Cardiac muscle cell (in vitro differentiated cells and primary cell): ENCODE measurements at places on chromosomes 4 and X.

GRCh38 chr4:150218447-150218846 is 140.2 kb downstream of the DCLK2 start:
- no peak for DNase-seq

- peak; percentile 21 for DNase-seq
These were observed 239.9 kb downstream of the NKX6-1 start for GRCh38 chr4:84258905-84259830.

DNA sequence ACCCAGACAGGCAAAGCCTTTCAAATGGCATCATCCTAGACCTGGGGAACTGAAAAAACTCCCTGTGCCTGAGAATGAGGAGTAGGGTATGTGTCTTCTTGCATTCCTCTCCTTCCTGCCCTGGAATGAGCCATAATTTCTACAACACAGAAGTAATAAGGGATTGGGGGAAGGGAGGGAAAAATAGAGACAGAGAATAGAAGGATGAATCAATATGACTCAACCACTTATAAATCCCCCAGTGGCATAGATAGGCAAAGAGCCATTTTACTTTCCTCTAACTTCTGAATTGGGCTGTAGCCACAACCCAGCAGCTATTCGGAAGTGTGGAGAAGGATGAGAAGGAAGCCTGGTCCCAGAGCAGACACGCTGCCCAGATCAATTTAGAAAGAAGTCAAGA is 99.9 kb downstream of the NHS start:
- DNase-seq, result peak; percentile 50

DNA sequence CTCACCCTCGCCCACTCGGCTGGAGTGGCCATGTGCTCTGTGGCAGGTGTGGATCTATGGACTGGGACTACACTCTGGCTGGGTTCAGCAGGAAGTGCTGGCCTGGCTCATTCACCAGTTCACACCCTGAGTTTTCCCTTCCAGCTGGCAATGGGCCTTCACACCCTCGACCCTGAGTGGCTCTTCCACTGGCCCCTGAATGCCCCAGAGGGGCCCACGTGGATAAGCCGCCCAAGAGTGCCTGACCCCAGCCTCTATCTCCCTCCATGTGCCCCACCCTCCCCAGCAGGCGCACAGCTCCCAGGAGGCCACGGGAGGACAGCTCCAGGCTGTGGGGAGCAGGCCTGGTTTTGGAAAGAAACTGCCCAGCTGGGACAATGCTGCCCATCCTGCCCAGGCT is 234.1 kb downstream of the AFAP1 start:
- no peak for DNase-seq

- peak; percentile 23 for DNase-seq
These were observed 137.8 kb downstream of the FBXW7 start for GRCh38 chr4:152398060-152398459.

GRCh38 chrX:114591121-114591520 is 7.2 kb downstream of the HTR2C start:
- DNase-seq, result no peak

DNA sequence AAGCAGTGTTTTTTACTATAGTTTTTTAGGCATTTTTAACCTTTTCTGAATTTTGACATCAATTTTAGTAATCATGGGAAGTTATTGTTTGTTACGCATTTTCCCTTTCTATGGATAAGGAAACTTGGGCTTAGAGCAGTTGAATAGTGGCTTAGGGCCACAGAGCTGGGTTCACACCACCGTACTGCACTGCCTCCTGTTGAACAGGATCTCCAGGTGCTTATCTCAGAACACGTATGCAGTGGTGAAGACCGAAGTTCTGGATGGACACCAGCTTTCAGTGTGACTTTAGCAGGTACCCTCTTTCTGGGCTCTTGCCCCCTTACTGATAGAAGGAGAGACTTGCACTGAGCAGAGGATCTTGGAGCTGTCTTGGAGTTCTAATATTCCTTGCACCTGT is 137.6 kb downstream of the PTTG2 start:
- DNase-seq, result no peak

DNA sequence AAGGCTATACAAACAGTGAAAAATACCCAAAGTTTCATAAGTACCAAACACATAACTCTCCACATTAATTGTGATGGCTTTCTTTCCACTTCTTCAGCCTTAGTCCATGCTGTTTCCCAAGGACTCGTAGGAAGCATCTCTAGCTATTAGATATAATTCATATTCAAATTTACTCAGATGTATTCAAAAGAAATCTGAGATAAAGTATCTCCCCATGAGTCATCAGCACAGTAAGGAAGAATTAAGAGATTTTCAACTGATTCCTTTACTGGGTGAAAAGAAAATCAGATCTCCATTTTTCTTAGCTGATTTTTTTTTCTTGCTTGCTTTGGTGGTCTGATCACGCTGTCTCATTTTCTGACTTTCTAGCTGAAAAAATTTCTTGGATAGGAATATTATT is 71.7 kb downstream of the MID1 start:
- no peak for DNase-seq

DNA sequence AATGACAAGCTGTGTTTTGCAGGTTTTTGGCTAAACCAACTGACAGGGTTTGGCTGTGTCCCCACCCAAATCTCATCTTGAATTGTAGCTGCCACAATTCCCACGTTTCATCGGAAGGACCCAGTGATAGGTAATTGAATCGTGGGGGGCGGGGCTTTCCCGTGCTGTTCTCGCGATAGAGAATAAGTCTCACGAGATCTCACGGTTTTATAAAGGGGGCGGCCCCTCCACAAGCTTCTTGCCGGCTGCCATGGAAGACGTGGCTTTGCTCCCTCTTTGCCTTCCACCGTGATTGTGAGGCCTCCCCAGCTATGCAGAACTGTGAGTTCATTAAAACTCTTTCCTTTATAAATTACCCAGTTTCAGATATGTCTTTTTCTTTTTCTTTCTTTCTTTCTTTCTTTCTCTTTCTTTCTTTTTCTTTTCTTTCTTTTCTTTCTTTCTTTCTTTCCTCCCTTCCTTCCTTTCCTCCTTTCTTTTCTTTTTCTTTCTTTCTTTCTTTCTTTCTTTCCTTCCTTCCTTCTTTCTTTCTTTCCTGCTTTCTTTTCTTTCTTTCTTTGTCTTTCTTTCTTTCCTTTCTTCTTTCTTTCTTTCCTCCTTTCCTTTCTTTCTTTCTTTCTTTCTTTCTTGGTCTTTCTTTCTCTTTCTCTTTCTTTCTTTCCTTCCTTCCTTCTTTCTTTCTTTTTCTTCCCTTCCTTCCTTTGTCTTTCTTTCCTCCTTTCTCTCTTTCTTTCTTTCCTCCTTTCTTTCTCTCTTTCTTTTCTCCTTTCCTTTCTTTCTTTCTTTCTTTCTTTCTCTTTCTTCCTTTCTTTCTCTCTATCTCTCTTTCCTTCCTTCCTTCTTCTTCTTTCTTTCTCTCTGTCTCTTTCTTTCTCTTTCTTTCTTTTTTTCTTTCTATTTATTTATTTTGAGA is 54.8 kb downstream of the SHOX start:
- no peak for DNase-seq

DNA sequence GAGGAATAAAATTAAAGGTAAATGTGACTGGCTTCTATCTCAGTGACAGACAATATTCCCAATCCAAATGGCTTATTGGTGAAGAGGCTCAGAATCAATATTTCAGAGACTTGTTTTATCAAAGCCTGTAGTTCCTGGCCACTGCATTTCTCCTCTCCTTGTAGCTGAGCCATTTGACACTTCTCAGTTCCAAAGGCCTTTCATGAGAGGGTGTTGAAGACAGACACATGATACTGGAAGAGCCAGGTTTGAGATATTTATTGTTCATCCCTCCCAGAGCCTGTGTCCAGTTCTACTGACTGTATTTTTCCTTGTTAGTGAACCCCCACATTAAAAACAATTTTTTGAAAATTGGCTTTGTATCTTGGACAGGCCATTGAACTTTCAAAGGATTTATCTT is 12.9 kb upstream of the INPP4B start:
- no peak for DNase-seq

DNA sequence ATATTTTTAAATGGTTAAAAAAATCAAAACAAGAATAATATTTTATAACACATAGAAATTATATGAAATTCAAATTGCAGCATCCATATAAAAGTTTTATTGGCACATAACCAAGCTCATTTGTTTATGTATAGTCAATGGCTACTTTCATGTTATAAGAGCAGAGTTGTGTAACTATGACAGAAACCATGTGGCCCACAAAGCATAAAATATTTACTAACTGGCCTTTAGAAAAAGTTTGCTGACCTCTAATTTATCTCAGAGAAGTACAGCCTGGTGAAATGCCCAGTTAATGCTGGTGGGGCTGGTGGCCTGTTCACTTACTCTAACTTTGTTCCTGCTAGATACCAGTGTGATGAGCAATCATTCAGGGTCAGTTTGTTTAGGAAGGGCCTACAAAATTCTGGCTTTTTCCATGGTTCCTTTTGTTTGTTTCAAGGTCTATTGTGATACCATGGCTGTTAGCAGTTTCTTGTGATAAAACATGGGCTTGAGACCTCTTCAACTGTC is 104.6 kb downstream of the PPP1R2C start:
- peak; percentile 30 for DNase-seq

- peak; percentile 71 for DNase-seq
These were observed 163.7 kb upstream of the SPANXC start for GRCh38 chrX:141405853-141406492.

- no peak for DNase-seq
These were observed 76.7 kb downstream of the SH3BGRL start for GRCh38 chrX:81278616-81279015.

GRCh38 chr4:141486375-141486997 is 149.9 kb upstream of the IL15 start:
- peak; percentile 44 for DNase-seq

GRCh38 chrX:47169726-47170515 is 23.7 kb upstream of the UBA1 start:
- no peak for DNase-seq

GRCh38 chr4:17934286-17934685 is 87.3 kb downstream of the LCORL start:
- no peak for DNase-seq

DNA sequence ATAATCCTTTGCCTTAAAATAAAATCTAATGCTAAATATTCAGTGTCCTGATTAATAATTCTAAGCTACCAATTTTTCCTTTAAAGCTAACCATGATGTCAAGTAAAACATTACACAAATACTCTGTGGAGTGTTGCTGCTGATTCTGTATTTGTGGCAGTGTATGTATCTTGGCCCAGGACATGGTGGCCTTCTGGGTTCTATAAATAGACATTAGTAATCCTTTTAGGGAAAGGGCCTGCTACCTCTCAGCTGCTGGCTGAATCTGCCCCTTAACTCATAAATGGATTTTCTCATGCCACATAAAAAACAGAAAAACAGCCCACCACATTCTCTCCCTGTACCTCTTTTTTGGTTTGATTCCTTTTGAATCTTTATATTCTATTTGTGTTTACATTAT is 1.2 kb upstream of the XK start:
- no peak for DNase-seq

GRCh38 chr4:47145630-47146029 is 114.3 kb downstream of the GABRB1 start:
- DNase-seq, result peak; percentile 80
